ENCODE measurements at places on chromosomes 3 and 15.

DNA sequence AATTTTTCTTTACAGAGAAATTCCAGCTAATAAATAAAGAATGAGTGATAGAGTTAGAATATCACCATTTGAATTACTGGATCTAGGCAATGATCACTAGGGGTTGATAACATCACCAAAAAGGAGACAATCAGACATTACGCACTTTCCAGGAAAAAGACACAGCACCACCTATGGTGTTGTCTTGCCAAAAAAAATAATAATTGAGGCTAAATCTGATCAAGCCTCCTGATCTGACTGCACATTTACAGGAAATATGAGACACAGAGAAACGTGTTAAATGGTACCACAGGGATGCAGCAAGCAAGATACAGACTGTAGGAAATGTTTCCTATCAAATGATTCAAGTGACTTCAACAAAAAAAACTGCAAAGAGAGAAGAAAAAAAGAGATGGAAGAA, 92.8 kb downstream of the EOMES start:
- DNase-seq = no peak

DNA sequence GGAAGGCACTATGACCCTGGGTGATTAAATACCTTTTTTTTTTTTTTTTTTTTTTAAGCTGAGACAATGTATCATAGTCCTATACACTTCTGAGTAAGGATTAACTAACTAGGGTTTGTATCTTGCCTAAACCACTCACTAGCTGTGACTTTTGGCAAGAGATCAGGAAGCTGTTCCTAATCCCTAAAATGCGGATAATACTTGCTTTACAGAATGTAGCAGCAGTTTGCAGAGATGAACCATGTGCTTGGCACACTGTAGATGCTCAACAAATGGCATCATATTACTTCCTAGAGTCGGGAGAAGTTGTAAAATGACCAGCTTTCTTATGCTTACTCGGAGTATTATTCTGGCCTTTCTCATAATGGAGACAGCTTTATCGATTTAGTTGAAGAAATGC, 25.6 kb upstream of the PYGO1 start:
- no peak for DNase-seq

GRCh38 chr3:18902081-18902793, 246.1 kb upstream of the KCNH8 start:
- no peak for DNase-seq

DNA sequence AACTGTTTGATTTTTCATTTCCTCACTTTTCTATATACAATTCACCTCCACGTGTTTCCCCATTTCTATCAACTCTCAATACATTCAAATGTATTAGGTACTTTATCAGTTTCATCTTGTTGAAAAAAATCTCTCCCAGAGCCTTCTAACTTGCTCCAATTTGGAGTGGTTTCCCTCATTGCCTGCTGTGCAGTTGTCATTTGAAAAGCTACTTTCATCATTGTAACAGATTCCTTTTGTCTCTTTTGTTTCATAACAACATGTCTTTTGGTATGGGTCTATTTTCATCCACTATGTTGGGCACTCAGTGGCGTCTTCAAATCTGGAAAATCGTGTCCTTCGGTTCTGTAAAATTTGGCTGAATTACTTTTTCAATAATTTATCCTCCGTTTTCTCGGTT, 75.0 kb downstream of the NR2E3 start:
- no peak for DNase-seq

- DNase-seq = no peak
These were observed 5.3 kb downstream of the MYO5C start for GRCh38 chr15:52290329-52290728.

GRCh38 chr3:147943265-147943945, 534.2 kb downstream of the ZIC1 start:
- peak; percentile 84 for DNase-seq

DNA sequence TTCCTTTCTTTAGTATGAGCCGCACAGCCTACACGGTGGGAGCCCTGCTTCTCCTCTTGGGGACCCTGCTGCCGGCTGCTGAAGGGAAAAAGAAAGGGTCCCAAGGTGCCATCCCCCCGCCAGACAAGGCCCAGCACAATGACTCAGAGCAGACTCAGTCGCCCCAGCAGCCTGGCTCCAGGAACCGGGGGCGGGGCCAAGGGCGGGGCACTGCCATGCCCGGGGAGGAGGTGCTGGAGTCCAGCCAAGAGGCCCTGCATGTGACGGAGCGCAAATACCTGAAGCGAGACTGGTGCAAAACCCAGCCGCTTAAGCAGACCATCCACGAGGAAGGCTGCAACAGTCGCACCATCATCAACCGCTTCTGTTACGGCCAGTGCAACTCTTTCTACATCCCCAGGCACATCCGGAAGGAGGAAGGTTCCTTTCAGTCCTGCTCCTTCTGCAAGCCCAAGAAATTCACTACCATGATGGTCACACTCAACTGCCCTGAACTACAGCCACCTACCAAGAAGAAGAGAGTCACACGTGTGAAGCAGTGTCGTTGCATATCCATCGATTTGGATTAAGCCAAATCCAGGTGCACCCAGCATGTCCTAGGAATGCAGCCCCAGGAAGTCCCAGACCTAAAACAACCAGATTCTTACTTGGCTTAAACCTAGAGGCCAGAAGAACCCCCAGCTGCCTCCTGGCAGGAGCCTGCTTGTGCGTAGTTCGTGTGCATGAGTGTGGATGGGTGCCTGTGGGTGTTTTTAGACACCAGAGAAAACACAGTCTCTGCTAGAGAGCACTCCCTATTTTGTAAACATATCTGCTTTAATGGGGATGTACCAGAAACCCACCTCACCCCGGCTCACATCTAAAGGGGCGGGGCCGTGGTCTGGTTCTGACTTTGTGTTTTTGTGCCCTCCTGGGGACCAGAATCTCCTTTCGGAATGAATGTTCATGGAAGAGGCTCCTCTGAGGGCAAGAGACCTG, 13.2 kb downstream of the GREM1 start:
- peak; percentile 29 for DNase-seq
